ENCODE measurements at places on chromosomes 3 and 15.

GRCh38 chr3:100954990-100955389, 38.2 kb downstream of the ABI3BP start:
- no peak for DNase-seq

DNA sequence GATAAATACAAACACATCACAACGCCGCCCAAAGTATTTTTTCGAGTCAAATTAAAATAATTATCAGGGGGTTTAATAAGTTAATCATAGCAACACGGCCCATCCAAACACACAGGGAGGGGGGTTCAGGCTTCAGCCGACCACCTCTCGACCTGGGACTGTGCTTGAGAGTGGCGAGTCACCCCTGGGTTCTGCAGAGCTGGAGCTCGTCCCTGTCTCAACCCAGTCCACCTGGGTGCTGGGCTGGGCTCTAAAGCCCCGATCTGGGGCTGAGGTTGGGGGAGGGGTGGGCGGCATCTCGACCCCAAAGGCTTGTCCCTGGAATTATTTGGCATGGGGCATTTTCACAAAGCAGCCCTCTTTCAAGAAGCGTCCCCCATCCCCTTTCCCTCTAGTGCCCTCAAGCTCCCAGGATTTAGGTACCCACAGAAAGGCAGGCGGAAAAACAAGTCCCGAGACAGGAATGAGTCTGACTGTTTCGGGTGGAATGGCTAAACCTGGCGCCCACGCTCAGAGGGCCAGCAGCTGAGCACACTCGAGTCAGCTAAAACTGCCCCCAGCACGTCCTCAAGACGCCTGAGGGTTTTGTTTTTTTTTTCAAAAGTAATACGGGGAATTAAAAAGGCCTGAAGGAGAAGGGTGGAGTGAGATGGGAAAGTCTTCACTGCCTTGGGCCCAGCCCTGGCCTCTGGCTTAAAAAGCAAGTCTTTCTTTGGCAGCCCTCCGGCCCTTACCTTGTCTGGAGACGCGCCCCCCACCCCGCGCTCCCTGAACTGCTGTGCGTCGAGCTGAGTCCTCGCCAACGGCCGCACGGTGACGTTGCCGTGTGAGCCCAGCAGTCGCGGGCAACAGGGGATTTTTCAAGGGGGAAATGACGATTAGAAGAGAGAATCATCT, 32.5 kb downstream of the NR2F2 start:
- no peak for DNase-seq

- DNase-seq: no peak
Measured at GRCh38 chr3:29637068-29637467, 356.2 kb downstream of the RBMS3 start.

- no peak for DNase-seq
Measured at GRCh38 chr3:67381667-67382272, 272.6 kb downstream of the SUCLG2 start.

GRCh38 chr3:33119891-33120290, 6.1 kb downstream of the CRTAP start:
- DNase-seq: no peak

DNA sequence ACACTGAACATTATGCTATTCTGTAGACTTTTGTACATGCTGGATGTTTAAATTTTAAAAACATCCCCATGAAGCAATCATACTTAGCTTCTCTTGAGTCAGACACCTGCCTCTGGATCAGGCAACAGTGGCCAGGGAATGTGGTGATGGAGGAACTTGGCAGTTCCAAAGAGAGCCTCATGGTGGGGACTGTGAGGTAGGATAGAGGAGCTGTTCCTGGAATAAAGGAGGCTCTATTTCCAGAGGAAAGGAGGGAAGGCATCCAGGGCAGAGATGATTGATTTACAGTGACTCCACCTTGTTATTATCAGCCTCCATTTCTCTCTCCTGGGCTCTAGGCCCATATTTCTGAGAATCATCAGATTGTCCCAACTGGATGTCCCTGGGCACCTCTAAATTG, 35.0 kb upstream of the ABHD17C start:
- peak; percentile 55 for DNase-seq

DNA sequence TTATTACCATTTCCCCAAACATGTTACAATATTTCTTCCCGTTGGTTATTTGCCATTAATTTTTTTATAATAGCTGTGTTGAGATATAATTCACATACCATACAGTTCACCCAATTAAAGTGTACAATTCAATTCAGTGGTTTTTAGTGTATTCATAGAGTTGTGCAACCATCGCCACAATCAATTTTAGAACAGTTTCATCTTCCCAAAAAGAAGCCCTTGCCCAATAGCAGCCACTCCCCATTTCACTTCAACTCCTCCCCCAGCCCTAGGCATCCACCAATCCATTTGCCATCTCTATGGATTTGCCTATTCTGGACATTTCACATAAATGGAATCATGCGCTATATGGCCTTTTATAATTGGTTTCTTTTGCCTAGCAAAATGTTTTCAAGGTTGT, 225.1 kb downstream of the EPHB1 start:
- no peak for DNase-seq

- DNase-seq: no peak
Measured at GRCh38 chr15:42371096-42371495, 11.8 kb downstream of the CAPN3 start.

DNA sequence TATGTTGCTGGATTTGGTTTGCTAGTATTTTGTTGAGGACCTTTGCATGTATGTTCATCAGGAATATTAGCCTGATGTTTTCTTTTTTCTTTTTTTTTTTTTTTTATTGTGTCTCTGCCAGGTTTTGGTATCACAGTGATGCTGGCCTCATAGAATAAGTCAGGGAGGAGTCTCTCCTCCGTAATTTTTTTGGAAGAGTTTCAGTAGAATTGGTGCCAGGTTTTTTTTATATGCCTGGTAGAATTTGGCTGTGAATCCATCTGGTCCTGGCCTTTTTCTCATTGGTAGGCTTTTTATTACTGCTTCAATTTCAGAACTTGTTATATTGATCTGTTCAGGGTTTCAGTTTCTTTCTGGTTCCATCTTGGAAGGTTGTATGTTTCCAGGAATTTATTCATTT, 165.8 kb downstream of the VPS8 start:
- DNase-seq: no peak

DNA sequence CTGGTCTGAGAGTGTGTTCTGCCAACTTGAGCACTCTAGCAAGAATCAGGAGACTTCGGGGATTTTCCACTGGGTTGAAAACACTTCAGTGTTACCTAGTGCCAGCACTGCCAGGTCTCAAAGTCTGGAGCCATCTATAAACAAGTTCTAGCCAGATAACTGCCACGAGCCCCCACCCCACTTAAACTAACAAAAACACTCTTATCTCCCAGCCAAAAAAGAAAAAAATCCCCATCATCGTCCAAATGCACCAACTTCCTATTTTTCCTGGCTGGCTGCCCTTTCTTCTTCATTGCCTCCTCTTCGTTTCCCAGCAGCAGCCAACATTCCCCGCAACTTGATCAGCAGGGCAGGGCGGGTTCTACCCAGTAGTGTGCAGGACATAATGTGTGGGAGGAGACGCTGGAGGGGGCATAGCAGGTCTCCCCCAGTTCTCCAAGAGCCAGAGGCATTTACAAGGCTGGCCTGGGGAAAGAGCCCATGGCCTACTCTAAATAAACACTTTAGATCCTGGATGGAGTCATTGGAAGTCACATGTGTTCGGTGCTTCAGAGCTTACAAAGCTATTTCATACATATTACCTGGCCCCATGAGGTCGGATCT, 29.5 kb downstream of the C2CD4B start:
- DNase-seq: peak; percentile 53

DNA sequence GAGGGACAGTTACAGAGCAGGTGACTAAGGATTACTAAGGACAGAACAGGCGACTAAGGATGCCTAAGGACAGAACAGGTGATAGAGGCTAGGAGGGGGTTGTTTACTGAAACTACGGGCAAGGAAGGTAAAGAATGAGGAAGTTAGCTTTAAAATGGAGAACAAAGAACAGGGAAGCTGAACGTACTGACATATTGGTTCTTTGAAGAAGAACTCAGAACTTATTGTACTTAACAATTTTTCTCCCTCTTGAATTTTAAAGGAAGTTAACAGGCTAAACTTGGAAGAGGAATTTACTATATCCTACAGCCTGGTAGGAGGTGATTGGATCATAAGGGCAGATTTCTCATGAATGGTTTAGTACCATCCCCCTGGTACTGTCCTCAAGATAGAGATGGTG, 290.2 kb downstream of the SHQ1 start:
- no peak for DNase-seq

- DNase-seq: peak; percentile 6
Measured at GRCh38 chr3:112333381-112334317, 693 bp downstream of the CD200 start.

- no peak for DNase-seq
Measured at GRCh38 chr15:100109486-100110035, 232.2 kb downstream of the ADAMTS17 start.

GRCh38 chr3:21330293-21330692, 420.7 kb downstream of the ZNF385D start:
- no peak for DNase-seq

DNA sequence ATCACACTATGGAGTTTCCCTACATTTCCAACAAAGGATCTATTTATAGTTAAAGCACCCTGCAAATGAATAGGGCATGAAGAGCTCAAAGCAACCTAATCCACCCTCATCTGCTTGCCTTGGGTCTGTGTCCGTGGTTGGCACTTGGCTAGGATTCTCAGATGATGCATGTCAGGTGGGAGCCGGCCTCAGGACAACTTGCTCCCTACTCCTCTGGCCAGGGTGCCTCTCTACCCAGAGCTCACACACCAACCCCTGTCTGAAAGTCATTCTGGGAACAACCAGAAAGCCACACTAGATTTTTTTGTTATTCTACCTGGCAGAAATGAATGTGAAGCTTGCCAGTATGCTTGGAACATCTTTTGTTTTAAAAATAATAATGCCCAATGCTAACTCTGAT, 13.2 kb downstream of the ARHGEF3 start:
- no peak for DNase-seq

DNA sequence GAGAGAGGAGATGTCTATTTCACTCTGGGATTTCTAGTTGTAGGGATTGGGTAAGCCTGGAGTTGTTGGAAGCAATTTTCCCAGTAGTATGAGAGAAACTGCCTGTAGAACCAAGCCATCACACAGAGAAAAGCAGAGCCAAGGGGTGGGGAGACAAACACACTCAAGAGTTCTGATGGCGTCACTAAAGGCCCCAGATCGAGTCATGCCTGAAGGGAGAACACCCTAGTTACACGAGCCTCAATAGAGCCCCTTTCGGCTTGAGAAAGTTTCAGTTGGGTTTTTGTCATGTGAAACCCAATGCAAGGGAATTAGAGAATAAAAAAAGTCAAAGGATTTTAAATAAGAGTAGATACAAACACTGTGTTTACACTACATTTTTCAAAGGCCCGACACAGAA, 66.1 kb upstream of the PFN2 start:
- no peak for DNase-seq

DNA sequence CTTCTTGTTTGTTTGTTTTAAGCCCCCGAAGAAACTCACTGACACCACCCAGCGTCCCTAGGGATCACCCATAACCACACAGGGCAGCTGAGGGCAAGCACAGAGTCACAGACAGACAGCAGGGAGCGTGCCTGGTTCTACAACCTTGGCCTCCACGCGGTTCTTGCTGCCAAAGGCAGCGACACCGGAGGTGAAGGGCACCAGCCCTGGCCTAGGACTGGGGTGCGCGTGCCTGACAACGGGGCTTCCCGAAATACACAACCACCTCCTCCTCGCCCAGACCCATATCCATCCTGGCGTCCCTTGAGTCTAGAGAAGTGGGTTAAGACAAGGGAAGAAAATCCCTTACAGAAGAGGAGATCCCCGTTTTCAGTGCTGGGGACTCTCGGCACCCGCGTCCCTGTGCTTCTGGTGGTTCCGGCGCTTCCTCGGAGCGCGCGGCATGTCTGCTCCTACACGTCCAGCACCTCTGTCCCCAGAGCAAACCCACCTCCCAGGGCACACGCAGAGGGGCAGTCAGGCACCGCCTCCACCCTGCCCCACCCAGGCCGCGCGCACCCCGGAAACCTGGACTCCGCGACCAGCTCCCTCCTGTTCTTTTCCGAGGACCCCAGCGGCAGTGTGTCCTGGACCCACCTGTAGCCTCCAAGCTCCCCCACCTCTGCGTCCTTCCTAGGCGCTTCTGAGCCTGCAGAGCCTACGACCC, 911 bp downstream of the RFTN1 start:
- DNase-seq: no peak

GRCh38 chr3:14143271-14144225, 18.7 kb downstream of the TMEM43 start:
- peak; percentile 55 for DNase-seq

DNA sequence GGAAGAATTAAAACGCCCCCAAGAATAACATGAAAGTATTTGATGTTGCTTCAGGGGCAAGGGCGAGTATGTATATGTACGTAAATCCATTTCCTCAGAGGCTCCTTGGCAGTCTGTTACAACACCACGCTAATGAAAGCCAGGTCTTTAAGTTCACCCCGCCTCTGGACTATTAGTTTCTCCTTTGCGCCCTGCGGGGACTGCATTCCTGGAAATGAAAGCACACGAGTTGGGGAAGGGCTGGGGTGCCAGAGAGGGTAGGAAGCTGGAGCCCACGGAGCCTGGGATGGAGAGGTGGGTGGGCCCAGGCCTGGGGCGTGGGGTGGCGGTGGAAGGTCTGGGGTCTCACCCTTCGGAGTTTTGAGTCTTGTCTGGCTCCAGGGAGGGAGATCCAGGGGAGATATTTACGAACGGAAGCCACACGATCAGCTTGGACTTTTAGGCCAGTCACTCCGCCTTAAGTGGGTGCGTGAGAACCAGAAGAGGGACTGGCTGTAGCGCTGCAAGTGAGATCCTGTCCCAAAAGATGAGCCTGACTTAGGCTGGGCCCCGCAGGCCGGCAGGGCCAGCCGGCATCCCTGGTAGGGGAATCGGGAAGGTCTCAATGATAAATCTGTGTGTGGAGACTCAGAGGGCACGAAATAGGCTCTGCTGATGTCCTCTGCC, 1.6 kb upstream of the PLCL2 start:
- DNase-seq: no peak

GRCh38 chr15:34065941-34066340, 26.9 kb upstream of the AVEN start:
- peak; percentile 81 for DNase-seq

DNA sequence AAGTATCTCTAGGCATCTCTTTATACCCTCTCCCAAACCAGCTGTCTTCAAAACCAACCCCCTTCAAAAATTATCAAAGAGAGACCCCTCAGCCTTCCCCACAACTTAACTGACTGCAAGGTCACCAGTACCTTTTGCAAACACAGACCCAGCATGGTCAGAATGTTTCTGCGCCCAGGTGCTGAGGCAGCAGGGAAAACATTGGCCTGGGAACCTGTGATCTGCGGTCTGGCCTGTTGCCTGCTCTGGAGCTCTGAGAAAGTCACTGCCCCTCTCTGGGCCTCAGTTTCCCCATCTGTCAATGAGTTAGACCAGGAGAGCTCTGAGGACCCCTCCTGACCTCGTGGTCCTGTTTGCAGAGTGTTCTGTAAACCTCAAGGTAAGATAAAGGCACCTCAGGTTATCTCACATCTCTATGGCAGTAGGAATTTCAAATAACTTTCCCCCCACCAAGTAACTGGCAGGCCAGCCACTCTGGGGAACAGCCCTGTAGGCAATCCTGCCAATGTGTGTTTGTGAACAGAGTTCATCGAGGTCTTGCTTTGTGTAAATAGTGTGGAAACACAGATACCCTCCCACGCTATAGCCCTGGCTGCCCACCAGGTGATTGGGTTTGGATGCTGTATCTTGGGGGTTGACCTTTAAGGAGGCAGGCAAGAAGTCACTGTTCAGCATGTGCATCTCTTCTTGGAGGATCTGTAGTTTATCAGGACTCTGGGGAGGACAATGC, 50.0 kb upstream of the SMAD6 start:
- no peak for DNase-seq
